NCI-H187 (cell line): ENCODE measurements at places on chromosomes 7 and 10.

GRCh38 chr10:91681361-91682276 is 48.7 kb upstream of the PPP1R3C start:
- DNase-seq, result no peak

- DNase-seq, result no peak
Observed at GRCh38 chr10:112202561-112203241, 19.1 kb upstream of the GPAM start.

DNA sequence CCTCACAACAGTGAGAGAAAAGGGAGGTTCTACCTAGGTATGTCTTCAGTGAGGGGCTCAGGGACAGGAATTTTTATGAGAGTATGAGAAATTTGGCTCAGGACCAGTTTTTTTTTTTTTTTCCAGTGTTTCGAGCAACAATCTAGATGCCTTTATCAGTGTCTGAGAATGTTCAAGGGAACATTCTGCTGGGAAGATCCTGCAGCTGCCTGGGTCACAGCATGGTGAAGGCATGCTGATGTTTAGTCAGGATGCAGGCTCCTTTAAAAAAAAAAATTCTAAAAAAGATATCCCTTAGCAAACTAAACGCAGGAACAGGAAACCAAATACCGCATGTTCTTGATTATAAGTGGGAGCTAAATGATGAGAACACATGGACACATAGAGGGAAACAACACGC is 31.0 kb downstream of the SBDS start:
- no peak for DNase-seq

GRCh38 chr10:97007417-97007816 is 175.3 kb downstream of the LCOR start:
- no peak for DNase-seq

GRCh38 chr10:80414142-80414895 is 6.0 kb downstream of the PRXL2A start:
- no peak for DNase-seq

DNA sequence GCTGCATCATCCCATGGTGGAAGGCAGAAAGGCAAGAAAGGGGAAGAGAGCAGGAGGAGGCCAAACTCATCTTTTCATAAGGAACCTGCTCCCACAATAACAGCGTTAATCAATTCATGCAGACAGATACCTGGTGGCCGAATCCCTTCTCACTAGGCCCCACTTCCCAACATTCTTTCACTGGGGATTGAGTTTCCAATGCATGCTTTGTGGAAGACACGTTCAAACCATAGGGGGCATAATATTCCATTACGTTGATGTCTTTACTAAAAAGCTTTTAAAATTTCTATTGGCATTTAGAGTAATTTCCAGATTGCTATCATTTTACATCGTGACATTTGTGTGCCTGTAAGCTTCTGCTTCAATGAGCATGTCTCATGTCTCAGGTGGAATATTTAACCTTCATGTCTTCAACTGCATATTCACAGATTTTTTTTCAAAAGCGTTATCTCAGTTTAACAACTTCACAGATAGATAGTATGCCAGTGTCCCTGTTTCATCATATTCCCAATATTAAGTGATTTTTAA is 88.5 kb downstream of the LHFPL3 start:
- DNase-seq, result no peak

DNA sequence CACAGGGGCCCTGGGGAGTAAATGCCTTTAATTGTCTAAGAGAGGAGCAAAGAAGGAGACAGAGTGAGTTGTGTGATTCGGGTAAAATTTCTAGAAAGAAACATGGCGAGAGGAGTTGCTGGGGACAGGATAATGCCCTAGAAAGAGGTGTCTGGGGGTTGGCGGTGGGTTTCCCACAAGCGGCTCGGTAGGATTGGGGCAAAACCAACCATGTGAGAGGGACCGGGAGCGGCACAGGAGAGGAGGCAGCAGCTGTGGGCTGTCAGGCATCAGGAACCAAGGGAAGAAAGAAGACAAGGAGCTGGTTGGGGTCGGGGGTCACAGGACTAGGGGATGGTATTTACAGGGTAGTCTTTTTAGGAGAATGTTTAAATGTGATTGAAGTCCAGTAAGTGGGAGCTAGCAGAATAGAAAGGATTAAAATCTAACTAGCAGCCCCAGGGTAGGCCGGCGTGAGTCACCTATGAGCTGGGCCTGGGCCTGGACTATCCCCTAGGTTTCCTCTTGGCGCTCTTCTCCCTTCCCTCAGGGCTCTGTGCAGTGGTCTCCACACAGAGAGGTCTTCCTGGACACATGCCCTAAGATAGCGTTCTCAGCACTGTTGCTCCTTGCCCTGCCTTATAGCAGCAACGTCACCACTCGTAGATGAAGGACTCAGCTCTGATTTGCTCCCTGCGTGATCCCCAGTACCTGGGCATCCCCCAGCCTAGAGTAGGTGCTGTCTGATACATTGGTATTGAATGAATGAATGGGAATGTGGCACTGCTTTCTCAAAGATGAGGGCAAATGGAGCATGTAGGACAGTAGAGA is 32.6 kb downstream of the IKZF1 start:
- DNase-seq, result no peak

- no peak for DNase-seq
Observed at GRCh38 chr7:98557538-98558031, 59.5 kb upstream of the NPTX2 start.

DNA sequence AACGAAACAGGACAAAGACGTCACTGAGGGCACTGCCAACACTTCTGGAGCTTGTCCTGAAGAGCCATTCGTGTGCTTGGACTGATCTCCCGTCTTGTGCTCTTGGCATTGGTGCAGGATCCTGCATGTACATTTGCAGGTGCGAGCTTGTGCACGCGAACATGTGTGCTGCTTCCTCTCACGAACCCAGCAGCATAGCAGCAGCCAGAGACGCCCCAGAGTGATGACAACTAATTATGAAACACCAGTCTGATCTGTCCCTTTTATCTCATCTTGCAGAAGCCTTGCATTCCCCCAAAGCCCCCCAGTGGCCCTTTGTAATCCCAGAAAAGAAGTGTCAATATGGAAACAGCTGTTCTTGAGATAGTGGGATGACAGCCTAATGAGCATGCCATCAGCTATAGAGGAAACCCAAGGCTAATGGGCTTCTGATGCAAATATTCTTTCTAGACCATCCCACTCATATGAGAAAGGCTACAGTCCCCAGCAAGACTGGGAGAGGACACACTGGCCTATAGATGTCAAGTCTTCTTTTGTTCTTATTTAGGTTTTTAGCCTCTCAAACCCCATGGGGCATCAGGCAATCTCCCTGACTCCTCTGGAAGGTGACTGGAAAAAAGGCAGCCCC is 310.6 kb downstream of the FRMD4A start:
- no peak for DNase-seq

- DNase-seq, result no peak
Observed at GRCh38 chr7:2904202-2904601, 60.1 kb upstream of the GNA12 start.

- DNase-seq, result no peak
Observed at GRCh38 chr10:95431900-95432342, 129.2 kb downstream of the SORBS1 start.

GRCh38 chr10:1166101-1166827 is 110.1 kb downstream of the WDR37 start:
- no peak for DNase-seq
